Stimulated activated CD4-positive, alpha-beta T cell treated with anti-CD3 and anti-CD28 coated beads, TNF-alpha, amount 100 ng/mL, for 24 hours (primary cell): ENCODE measurements at places on chromosomes 13 and 19.

GRCh38 chr13:26837997-26838396 lies 77.4 kb upstream of the GPR12 start:
- DNase-seq = no peak

- DNase-seq = no peak
These were observed 60.7 kb upstream of the RFXAP start for GRCh38 chr13:36758345-36758744.

DNA sequence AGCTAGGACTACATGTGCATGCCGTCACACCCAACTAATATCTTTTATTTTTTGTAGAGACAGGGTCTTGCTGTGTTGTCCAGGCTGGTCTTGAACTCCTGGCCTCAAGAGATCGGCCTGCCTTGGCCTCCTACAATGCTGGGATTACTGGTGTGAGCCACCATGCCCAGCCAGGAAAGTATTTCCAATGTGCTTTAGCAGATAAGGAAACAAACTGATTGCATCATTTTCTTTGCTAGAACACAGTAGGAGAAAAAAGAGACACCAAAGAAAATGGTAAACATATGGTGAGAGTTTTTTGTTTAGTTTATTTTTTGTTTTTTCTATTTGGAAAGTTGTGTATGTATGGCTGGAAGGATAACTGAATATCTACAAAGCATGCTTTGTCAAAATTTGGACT lies 46.9 kb upstream of the AKAP11 start:
- no peak for DNase-seq

- no peak for DNase-seq
These were observed 108.6 kb downstream of the PIBF1 start for GRCh38 chr13:72890546-72890945.

DNA sequence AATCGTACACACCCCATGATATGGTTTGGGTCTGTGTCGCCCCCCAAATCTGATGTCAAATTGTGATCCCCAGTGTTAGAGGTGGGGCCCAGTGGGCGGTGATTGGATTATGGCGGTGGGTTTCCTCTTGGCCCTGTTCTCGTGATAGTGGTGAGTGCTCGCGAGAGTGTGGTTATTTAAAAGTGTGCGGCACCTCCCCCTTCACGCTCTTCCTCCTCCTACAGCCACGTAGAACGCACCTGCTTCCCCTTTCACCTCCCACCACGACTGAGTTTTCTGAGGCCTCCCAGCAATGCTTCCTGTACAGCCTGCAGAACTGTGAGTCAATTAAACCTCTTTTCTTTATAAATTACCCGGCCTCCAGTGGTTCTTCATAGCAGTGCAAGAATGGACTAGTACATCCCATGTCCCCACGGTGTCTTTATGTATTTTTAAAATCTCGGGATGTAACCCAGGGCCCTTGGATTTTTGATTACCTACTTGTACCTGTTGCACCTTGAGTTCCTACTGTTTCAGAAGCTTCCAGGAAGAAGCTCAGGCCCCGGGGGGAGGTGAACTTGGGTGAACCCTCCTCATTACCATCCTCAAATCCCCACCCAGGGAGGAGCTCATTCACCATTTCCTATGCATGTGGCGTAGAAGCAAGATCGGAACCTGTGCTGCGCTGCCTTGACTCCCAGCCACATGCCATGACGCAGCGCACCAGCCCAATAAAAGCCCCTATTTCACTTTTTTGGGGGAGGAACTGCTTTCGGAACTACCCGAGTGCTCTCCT lies 52.4 kb downstream of the TEX29 start:
- DNase-seq = no peak
